ENCODE measurements at places on chromosomes 4 and X. TPM values are rescaled to one million over a fixed set of nuclear protein-coding genes. Genes with fewer than 3 reads are reported as not detected.

Gene RAB28
- 19.3 TPM for total RNA-seq

Gene FAT1
- 171 TPM for total RNA-seq

Gene SSX7
- total RNA-seq, result not detected

DNA sequence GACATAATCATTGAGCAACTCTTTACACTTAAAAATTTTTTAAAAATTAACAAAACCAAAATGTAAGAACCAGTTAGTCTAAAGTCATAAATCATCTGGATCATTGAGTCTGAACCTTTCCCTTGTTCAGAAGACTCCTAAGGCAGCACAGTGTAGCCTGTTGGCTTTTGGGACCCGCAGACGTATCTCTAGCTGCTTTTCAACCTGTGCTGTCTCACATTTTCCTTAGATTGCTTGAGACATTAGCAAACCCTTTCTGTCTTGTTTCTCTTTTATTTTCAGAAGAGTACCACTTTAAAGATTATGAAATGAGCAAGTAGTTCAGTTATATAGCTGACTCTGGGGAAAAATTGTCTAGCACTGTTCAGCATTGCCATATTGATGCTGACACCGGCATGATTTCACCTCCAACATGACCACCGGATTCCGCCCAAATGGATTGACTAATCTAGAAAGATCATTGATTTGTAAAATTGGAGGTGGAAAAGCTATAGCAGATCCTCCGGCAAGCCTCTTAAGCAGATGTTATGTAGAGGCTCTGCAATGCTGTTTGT, 8.9 kb downstream of the TCEANC start:
- DNase-seq, result no peak

Gene MAP7D2
- 0.69 TPM for total RNA-seq

Gene FGG
- total RNA-seq, result not detected

Gene TRMT44
- 16.2 TPM for total RNA-seq

GRCh38 chr4:52996261-52997131, 134.4 kb downstream of the RASL11B start:
- peak; percentile 91 for DNase-seq
